ENCODE measurements at places on chromosomes 7 and 10.

DNA sequence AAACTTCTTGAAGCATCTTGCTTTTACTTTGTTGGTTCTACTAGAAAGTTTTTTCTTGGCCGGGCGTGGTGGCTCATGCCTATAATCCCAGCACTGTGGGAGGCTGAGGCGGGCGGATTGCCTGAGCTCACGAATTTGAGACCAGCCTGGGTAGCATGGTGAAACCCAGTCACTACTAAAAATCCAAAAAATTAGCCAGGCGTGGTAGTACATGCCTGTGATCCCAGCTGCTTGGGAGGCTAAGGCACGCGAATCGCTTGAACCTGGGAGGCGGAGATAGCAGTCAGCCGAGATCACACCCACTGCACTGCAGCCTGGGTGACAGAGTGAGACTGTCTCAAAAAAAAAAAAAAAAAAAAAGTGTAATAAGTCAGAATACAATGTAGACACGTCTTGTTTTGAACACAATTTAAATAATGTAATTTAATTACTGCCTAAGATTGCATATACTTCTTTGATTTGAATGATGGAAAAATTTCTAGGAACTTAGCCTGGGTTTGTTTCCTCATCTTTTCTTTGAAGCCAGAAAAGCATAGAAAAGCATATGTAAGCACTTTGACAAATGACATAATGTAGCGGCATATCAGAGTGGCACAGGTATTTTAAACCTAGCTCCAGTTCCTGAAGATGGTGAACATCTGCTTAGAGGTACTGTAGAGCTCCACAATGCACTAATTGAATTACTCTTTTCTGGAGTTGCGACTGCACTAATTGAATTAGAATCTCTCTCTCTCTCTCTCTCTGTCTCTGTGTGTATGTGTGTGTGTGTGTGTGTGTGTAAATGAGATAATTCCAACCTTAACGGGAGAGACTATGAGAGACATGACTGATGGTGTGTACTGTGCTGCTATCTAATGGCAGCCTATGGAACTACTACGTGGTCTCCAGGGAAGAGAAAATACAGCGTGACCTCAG, 87.8 kb downstream of the BTRC start:
- DNase-seq, result no peak

DNA sequence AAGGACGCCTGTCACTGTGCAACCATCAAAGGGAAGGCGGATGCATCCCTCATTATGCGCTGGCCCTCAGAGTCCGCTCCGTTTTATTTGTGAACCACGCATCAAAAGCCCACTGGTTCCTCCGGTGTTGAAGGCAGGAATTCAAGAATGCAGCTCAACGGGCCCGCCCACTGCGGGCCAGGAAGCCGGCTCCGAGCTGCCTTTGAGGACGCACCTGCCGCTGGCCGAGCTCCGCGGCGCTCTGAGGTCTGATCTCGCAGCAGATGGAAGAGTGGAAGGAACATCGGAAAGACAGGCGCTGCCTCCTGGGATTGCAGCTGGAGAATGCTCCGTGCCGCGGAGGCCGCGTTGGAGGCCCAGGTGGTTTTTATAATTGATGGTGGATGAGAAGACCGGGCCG, 56.9 kb upstream of the ADGRA1 start:
- DNase-seq, result no peak

DNA sequence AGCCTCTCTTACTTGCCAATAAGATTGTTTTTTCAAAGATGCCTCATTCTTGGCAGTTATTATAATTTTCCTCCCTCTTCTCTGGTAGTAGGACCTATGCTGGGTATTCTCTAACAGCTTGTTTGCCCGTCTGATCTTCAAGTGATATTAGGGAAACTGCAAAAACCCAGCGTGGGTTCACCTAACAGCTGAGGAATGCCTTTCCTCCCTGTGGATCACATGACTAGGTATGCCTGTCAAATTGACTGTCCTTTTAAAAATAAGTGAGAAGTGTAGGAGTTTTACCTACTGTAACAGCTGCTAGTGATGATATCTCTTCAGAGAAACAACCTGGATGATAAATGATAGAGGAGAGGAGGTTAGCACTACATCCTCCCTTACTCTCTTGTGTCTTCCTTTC, 22.0 kb downstream of the HECTD2 start:
- no peak for DNase-seq

GRCh38 chr10:116915340-116915739, 66.0 kb downstream of the ENO4 start:
- no peak for DNase-seq

DNA sequence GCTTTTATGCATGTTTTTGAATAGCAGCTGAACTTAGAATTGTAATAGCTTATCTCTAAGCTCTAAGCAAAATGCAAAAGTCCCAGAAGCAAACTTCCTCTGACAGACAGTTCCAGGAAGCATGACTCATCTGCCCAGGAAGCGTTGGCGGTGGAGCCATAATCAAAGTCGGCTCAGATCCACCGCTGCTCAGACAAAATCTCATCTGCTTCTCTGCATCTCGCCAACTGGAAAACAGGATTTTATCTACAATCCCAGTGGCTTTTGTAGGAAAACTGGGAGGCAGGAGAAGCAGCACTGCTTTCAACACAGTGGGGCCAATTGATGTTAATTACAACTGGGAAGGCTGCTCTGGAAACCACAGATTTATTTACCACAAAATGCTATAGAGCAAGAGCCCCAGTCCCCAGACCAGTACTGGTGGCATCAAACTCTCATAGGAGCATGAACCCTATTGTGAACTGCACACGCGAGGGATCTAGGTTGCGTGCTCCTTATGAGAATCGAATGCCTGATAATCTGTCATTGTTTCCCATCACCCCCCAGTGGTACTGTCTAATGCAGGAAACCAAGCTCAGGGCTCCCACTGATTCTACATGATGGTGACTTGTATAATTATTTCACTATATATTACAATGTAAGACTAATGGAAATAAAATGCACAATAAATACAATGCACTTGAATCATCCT, 99.9 kb downstream of the CUBN start:
- DNase-seq, result peak; percentile 87

- DNase-seq, result no peak
Observed at GRCh38 chr7:32921896-32922295, 30.3 kb upstream of the KBTBD2 start.

DNA sequence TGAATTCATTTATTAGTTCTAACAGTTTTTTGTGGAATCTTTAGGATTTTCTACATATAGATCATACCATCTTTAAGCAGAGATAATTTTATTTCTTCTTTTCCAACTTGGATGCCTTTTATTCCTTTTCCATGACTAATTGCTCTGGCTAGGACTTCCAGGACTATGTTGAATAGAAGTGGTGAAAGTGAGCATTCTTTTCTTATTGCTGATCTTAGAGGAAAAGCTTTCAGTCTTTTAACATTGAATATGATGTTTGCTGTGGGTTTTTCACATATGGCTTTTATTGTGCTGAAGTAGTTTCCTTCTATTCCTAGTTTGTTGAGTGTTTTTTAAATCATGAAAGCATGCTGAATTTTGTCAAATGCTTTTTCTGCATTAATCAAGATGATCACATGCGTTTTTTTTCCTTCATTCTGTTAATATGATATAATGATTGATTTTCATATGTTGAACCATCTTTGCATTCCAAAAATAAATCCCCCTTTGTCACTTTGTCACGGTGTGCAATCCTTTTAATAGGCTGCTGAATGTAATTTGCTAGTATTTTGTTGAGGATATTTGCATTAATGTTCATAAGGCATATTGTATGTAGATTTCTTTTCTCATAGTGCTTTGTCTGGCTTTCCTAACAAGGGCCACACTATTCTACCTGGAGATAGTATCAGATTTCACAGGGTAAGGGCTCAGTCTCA, 92.9 kb downstream of the ZNF467 start:
- no peak for DNase-seq

DNA sequence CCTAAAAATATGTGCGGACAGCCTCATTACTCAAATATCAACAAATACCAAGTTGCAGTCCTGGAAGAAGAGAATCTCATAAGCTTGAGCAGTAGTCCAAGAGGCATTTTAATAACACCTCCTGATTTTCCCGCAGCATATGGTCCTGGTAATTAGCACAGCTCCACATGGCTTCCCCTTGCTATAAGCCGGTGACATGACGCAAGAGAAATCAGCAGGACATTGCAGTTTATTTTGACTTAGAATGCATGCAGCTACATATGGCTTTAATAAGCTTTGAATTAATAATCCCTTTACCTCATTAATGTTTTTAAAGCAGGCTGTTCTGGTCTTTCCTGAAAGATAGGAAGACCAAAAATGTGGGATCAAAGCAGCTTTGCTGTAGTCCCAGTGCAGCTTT, 137.6 kb downstream of the RAMP3 start:
- no peak for DNase-seq

GRCh38 chr10:100192350-100192749, 6.5 kb upstream of the ERLIN1 start:
- DNase-seq, result no peak

GRCh38 chr7:123393623-123394022, 140.8 kb downstream of the IQUB start:
- no peak for DNase-seq

- DNase-seq, result no peak
Observed at GRCh38 chr7:138799336-138800000, 1.5 kb upstream of the ATP6V0A4 start.

DNA sequence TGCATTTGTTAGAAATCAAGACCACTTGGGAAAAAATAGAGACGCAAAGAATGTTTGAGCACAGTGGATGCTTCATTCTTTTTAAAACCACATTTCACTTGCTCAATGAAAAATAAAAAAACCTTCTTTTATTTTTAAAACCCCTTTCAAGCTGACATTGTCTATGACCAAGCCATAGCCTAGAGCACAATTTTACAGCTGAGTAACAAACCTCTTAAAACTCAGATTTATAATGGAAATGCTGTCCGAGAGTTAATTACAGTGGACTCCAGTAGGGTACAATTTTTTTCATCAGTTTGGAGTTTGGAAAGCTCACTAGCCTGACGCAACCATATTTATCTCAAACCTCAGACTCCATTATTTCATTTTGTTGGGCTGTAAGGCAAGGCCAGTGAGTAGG, 116.3 kb downstream of the RNLS start:
- DNase-seq, result no peak

- no peak for DNase-seq
Observed at GRCh38 chr10:119370972-119371703, 163.8 kb downstream of the GRK5 start.

DNA sequence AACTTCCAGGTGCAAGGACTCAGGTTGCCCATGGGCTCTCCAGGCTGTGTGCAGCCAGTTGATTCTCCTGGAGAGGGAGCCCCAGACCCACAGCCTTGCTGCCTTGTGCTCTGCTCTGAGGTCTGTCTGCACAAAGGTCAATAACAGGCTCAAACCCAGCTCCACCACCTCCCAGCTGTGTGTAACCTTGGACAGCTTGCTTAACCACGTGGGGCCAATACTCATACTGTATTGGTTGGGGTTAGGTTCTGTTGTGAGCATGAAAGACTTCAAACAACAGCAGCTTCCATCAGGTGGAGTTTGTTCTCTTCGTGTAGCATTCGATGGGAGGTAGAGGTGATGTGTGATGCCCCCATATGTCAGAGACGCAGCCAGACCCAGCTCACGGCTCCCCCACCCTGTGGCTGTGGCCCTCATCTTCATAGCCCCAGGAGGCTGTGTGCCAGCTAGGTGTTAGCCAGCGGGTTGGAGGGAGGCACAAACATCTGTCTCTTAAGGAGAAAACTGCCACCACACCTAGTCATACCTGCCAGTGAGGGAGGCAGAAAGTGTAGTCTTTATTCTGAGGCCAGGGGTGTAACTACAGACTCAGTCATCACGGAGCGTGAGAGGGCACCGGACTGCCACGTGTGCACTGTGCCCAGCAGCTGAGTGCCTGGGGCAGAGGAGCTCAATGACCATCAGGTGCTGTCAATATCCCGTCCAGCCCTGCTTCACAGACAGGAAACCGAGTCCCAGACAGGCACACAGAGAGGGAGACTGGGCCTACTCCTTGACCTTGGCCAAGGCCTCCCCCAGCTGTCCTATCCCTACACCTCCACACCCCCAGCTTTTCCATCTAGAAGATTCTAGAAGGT, 8.1 kb upstream of the POLD2 start:
- DNase-seq, result no peak

DNA sequence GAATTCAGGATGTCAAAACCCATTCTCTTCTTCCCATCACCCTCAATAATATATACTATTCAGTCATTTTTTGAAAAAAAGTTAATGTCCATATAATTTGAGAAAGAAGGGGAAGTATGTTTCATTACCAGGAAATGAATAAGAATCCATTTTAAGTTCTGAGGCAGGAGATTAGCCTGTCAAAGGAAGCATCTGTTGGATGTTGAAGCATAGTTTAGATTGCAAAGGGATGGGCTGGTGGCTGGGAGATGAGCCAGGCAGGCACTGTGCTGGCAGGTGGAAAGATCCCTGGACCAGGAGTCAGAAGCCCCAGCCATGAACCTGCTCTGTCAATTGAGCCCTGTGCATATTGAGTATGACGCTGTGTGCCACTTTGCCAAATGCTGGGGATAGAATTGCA, 48.4 kb upstream of the CRTAC1 start:
- no peak for DNase-seq

GRCh38 chr10:98338318-98338717, 70.3 kb upstream of the LOXL4 start:
- no peak for DNase-seq

- DNase-seq, result no peak
Observed at GRCh38 chr10:104809288-104810090, 168.4 kb downstream of the SORCS3 start.

DNA sequence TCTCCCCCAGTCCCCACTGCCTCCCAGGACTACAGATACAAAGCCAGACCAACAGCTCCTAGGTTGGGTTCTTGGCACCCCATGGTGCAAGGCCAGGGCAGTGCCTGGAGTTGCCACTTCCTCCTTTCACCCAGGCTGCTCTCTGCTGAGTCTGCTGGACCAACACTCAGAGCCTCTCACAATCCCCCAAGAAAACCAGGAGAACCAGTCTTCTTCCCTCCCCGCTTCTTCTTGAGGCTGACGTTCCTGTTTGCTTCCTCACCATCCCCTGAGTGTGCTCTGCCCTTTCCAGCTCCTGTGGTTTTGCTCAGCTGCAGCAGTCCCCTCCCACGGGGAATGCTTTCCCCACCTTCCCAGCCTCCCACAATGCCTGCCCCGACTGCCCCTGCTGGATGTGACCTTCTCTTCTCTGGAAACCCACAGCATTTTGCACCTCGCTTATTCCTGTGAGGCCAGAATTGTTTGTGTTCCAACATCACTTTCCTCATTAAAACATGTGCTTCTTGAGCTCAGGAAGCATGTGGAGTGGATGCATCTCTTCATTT, 89.9 kb downstream of the GOLGA7B start:
- DNase-seq, result no peak

- no peak for DNase-seq
Observed at GRCh38 chr10:63286754-63287264, 153.7 kb downstream of the NRBF2 start.

GRCh38 chr7:12770227-12770975, 83.0 kb downstream of the ARL4A start:
- DNase-seq, result no peak

- no peak for DNase-seq
Observed at GRCh38 chr10:115047705-115048104, 45.5 kb upstream of the ATRNL1 start.

- DNase-seq, result no peak
Observed at GRCh38 chr7:115183431-115184057, 261.6 kb downstream of the MDFIC start.

All from activated CD8-positive, alpha-beta memory T cell treated with anti-CD3 and anti-CD28 coated beads for 4 hours (primary cell).